ENCODE measurements at places on chromosomes 2 and 18. TPM values are rescaled to one million over a fixed set of nuclear protein-coding genes. Genes with fewer than 3 reads are reported as not detected.

Gene TEX44
- total RNA-seq, result not detected

Gene CDKL4
- total RNA-seq, result 0.30 TPM

Gene SULT6B1
- not detected for total RNA-seq

DNA sequence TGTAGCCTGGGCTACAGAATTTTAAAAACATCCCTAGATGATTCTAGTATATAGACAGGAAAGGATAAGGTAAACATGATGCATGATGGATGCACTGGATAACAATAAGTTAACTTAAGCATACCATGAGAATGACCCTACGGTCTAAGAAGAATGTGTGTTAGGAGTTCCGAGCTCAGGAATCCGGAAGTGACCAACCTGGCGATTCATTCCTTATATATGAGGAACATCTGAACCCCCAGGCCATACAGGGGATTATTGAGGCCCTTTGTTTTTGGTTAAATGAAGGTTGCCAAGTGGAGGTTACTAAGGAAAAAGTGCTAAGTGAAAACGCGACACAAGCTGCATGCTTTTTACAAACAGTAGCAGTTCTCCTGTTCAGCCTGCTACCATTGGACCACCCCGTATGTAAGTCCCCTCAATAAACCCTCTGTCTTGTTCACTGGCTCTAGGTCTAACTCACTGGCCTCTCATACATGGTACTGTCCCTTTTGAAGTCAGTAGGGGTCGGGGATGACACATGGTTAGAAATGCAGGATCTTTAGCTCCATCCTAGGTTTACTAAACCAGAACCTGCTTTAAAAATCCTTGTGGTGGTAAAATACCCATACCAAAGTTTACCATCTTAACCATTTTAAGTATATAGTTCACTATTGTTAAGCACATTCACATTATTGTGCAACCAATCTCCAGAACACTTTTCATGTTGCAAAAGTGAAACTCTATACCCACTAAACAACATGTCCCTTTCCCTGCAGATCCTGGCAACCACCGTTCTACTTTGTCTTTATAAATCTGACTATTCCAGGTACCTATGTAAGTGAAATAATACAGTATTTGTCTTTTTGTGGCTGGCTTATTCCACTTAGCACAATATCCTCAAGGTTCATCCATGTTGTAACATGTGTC is 111.0 kb upstream of the MAP4K3 start:
- no peak for DNase-seq

- no peak for DNase-seq
These were observed 25.2 kb upstream of the CDH20 start for GRCh38 chr18:61308004-61308403.

GRCh38 chr2:209388446-209389037 is 35.3 kb upstream of the MAP2 start:
- no peak for DNase-seq

Gene PTPRN
- total RNA-seq, result not detected

Gene COBLL1
- total RNA-seq, result 0.89 TPM

- DNase-seq, result no peak
These were observed 166.6 kb downstream of the ACTR3 start for GRCh38 chr2:114056294-114057143.

Gene COL4A4
- total RNA-seq, result not detected

DNA sequence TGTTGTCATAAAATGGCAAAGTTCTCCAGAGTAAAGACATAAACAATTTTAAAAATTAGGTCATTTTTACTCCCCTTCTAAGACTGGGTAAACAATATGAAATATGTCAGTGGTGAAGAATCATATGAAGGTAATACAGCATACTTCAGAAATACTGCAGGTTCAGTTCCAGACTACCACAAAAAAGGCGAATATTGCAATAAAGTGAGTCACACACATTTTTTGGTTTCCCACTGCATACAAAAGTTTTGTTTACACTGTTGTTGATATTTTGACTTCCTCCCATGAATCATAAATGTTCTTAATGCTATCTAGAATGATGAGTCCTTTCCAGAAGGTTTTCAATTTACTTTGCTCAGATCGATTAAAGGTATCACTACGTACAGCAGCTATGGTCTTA is 73.5 kb downstream of the SMC6 start:
- no peak for DNase-seq

GRCh38 chr2:10407841-10408648 is 40.1 kb downstream of the ODC1 start:
- DNase-seq, result peak; percentile 92

- no peak for DNase-seq
These were observed 75.3 kb downstream of the HRH4 start for GRCh38 chr18:24535527-24536295.

Gene SAG
- total RNA-seq, result not detected

Gene ZSWIM2
- total RNA-seq, result not detected

Gene KATNAL2
- total RNA-seq, result 3.2 TPM

DNA sequence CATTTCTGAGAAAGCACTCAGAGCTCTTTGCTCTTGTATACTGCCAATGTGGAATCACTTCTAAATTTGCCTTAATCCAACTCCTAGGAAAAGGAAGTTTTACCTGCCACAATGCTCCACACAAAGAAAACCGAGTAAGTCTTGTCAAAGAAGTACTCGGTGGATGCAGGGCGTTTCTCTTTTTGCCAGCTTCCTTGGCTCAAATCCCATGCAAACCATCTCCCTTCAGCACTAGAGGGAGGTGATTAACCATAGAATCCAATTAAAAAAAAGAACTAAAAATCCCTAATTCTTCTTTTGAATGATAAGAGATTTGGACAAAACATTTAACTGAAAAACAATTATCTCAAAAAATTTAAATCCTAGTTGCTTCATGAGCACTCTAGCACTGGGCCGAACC is 129.0 kb downstream of the RPRM start:
- no peak for DNase-seq

- no peak for DNase-seq
These were observed 74.0 kb downstream of the MCFD2 start for GRCh38 chr2:46841621-46842020.

GRCh38 chr2:234313558-234313957 is 183.3 kb downstream of the ARL4C start:
- DNase-seq, result no peak

GRCh38 chr2:9074930-9075329 is 71.4 kb upstream of the MBOAT2 start:
- DNase-seq, result no peak

GRCh38 chr2:204170411-204170810 is 233.8 kb downstream of the ICOS start:
- DNase-seq, result no peak

DNA sequence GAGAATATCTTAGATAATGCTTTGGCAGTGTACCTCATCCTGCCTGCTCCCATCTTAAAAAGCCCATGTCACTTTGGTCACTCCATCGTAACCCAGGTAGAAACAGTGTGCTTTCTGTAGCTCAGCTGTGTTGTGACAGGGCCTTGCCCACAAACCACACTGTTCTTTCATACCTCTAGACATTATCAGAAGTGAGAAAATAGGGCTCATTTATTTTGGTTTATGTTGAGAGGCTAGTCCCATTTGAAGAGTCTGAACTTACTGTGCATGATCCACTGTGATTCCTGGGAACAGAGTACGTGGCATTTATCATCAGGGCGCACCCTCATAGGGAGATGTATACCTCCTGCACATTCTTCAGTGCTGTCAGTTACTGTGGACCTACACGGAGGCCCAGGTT is 69.7 kb downstream of the FEZ2 start:
- no peak for DNase-seq

GRCh38 chr2:212609479-212609878 is 70.9 kb upstream of the ERBB4 start:
- DNase-seq, result no peak

GRCh38 chr2:12796657-12797056 is 79.9 kb downstream of the TRIB2 start:
- DNase-seq, result no peak

GRCh38 chr2:180077295-180077906 is 70.3 kb upstream of the CWC22 start:
- DNase-seq, result no peak

GRCh38 chr18:42113529-42114191 is 158.6 kb downstream of the PIK3C3 start:
- DNase-seq, result no peak

DNA sequence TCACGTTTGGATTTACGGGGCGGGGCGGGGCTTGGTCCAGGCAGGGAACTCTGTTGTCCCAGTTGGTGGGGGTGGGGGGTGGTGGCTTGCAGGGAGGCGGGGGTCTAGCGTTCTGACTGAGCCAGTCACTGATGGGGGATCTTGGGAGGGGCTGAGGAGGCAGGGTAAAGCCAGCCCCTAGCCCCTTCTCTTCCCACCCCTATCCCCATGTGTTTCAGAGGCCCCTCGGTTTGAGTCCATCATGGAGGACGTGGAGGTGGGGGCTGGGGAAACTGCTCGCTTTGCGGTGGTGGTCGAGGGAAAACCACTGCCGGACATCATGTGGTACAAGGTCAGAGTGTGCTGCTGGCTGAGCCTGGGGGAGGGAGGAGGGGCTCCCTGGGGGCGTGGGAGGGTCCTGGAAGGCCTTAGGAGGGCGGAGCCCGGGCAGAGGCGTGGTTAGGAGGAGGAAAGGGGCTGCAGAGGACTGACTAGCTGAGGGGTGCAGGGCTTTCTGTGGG is 22.0 kb upstream of the GMPPA start:
- DNase-seq, result no peak

- no peak for DNase-seq
These were observed 38.8 kb upstream of the SP3 start for GRCh38 chr2:174003720-174004695.

DNA sequence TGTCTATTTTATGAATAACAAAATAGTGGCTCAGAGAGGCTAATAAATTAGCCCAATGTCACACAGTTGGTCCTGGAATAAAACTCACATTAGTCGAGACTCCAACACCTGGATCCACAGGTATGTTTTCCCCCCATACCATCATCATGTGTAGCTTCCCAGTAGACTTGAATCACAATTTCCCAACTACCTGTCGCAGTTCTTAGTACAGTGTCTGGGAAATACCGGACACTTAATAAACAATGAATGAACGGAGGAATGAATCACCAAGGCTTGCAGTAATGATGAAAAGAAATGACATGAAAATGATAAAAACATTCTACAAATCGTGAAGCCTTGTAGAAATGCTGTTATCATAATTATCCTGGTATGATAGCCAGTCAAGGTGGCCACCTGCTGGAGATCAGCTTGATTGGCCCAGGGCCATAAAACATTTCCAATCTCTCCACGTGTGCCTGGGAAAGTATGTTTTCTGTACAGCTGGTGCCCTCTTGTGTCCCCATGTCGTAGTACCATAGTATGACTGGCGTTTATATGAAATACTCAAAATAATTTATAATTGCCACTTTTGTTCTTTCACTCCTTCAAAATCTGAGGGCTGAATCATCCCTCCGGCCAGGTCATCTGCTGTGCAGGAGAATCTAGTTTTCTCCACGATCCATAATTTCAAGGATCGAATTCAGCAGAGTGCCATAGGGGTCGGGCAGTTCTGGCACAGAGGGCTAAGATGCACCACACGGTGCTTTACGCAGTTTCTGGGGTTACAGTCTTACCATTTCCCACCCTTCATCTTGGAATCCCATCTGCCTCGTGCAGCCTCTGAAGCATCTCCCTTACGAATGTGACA is 95.4 kb downstream of the LAMA1 start:
- DNase-seq, result peak; percentile 4

GRCh38 chr2:85804583-85804982 is 50.8 kb downstream of the ATOH8 start:
- no peak for DNase-seq

Measured in MG63 (cell line).